Astrocyte of the spinal cord (primary cell): ENCODE measurements at places on chromosomes 1 and 21.

DNA sequence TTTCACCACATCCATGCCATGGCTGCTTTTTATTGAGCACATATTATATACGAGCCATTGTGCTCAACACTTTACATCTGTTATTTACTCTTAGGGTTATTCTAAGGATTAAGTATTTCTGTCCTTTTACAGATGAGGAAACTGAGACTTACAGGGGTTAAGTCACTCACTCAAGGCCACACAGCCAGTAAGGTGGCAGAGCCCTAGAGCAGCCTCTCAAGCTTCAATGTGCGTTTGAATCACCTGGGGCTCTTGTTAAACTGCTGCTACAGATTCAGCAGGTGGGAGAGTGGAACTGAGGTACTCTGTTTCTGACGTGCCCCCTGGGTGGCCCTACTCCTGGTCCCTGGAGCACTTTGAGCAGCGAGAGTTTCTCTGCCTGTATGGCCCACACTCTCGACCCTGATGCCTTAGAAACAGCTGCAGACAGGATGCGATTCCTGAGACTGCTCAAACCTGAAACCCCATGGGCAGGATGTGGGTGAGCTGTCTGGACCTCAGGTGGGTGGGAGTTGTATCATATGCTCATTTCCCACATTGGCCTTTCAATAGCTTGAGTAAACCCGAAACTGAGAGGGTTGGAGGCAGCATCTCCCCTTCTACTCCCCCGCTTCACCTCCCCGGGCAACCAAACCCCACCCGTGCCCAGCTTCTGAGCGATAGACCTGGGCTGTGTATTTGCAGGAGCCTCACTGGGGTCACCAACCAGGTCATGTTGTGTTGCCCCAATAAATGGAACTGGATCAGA, 59.3 kb downstream of the MAN1C1 start:
- no peak for DNase-seq

DNA sequence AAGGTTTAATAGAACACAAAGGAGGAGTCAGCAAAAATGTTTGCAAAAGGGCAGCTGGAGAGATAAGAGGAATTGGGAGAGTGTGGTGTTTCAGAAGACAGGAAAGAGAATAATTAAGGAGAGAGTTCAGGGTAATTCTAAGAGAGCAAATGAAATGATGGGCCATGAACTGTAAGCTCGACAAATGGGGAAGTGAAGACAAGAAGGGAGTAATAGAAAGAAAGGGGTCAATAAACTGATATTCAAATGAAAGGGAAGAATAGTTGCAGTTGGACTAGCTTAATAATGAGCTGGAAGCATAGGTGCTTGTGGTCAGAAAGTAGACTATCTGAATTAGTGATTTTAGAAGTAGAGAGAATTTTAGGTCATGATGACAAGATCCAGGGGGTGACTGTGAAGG, 15.6 kb upstream of the RNF220 start:
- no peak for DNase-seq

DNA sequence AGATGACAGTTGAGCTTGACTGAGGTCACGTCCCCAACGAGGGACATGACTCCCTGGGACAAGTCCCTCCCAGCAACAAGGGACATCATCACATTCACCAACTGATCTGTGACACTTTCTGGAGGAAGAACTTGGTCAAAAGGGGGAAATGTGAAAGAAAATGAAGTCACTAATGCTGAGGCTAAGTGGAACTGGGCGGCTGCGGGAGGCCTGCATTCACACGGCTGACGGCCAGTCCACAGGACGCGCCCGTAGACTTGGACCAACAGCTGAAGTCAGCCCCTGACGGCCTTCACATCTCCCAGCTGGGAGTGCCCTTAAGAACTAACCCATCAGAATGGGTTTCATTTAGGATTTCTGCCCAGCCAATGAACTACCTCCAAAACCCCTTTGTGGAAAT, 26.6 kb downstream of the POFUT2 start:
- DNase-seq = no peak

DNA sequence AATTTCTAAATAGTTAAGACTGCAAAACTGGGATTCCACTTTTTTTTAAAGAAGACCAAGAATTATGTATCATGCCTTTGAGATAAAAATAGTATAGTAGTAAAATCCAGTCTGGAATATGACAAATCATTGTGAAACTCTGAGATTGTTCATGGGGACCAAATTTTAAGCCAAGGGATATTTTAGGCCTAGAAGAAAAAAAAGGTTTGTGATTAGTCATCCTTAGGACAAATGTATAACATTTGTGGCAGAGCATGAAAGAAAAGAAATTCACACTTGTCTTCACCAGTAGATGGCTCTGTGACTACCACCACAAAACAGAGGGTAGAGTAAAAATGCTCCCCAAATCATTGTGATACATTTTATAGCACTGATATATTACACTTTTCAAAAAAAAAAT, 226.1 kb downstream of the KCTD3 start:
- DNase-seq = peak; percentile 51

DNA sequence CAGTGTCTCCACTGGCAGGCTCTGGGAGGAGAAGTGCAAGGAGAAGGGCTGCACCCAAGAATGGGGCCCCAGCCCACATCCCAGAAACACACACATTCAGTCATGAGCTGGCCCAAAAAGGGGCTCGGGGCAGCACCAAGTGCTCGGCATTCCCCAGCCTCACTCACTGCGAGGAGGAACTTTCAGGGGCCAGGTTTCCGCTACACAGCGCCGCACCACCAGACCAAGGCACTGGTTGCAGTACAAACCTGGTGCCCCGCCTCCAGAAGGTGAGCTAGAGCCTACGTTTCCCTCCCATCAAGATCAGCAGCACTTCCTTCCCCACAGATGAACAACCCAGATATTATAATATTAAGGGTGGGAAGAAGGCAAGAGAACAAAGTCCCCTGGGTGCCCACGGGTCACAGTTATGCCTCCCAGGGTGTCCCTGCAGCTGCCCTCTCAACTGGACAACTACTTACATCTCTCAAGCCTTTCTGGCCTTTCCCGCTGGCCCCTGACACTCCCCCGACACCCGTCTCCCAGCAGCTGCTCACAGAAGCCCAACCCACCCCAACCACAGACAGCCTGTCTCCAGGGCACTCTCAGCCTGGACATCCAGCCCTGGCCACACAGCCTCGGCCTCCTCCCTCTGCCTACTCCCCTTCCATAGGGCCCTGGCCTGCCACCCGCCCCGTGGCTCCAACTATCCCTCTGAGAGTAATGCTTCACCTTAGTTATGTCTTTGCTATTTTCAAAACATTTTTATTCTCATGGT, 3.8 kb downstream of the PBXIP1 start:
- no peak for DNase-seq

DNA sequence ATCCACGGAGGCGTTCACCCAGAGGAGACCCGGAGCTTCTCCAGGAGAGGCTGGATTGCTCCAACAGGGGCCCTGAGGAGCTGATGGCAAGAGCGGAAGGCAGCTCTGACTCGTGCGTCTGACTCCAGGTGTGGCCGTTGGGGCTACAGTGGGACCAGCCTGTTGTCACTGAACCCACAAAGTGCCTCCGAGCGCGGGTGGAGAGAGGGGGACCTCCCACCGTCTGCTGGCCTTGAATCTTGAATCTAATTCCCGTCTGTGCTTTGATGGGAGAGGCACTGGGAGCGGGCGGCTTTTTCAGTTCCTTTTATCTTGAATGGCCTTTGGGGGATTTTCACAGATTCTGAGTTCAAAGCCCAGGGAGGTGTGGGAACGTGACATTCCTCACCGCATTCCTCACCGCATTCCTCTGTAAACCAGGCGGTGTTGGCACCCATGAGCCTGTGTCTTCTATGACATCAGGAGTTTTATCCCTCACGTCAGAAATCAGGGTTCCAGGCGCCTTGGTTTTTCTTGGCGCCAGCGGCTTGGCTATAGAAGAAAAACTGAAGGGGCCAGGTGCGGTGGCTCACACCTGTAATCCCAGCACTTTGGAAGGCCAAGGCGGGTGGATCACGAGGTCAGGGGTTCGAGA, 39.2 kb upstream of the COL18A1 start:
- DNase-seq = peak; percentile 73

DNA sequence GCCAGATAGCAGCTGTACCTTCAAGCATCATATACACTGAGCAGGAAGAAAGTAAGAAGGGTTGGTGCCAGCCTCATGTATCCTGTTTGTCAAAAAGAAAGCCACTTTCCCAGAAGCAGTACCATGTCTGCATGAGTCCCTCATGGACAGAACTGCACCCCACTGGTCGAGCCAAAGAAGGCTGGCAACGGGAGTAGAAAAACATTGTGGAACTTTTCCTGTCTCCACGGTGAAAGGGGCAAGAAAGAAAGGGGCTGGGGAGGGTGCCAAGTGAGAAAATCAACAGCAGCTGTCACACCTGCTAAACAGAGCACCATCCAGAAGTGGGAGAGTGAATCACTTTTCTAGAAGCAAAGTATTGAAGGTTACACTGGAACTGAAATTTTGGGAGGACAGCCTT, 621.7 kb downstream of the LMO4 start:
- DNase-seq = no peak

DNA sequence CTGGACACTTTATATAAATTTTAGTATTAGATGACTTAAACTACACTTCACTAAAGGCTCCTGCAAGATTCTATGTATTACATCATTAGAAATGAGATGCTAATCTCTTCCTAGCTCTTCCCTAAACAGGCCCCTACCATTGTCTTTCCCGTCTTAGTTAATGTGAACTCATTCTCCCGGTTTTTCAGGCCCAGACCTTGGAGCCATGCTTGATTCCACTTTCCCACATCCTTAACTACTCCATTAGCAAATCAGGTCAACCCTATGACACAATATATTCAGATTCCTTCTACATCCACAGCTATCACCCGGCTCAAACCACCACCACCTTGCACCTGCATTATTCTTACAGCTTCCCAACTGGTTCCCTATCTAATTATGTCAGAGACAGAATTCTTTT, 73.3 kb downstream of the NVL start:
- DNase-seq = no peak

DNA sequence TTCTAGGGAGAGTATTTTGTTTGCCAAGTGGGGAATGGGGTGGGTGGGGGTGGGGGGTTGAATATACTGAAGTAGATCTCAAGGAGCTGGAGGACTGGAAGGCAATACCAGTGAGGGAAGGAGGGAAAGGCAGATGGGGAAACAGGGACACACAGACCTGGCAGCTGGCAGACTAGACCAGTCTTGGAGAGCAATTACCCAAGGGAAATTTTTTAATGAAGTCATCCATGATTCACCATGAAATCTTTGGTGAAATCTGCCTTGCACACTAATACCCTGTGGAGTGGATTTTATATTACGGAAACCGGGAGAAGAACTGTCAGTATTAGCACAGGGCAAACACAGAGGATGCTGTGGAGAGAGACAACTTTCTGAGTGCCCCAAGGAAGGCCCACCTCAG, 29.7 kb upstream of the MARK1 start:
- no peak for DNase-seq

- no peak for DNase-seq
These were observed 27.0 kb downstream of the SIM2 start for GRCh38 chr21:36725793-36726386.

DNA sequence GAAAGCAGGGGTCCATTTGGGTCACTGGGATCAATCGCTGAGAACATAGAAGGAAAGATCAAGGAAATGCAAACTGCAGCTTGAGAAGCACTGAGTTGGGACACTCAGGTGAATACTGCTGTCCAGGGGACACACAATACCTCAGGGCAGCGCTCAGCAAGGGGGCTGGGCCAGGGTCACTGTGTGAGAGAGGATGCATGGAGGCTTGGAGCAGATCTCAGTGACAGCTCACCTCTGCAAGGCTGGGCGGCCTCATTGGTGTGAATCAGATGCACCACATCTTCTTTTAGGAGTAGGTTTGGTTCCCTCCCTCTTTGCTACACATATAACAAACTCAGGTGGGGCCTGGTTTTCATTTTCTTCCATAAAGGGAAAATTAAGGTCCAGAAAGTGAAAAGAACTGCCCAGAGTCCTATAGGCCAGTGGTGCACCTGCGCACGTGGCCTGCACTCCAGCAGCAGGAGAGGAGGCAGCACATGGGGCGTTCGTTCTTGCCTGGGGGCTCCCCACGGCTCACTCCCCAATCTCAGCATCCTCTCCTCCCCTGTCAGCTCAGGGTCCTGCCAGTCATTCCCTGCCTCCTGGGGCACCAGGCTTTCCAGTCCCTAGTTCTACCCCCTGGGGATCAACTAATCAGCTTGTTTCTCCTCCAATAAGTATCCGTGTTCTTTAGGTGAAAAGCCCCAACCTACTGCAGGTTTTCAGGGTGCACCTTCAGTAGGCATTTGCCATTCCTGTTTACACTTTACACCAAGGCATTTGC, 1.5 kb downstream of the A3GALT2 start:
- DNase-seq = no peak

- DNase-seq = no peak
These were observed 29.8 kb upstream of the BMP8B start for GRCh38 chr1:39818482-39818881.

- DNase-seq = no peak
These were observed 5.7 kb upstream of the IVL start for GRCh38 chr1:152902636-152903035.

DNA sequence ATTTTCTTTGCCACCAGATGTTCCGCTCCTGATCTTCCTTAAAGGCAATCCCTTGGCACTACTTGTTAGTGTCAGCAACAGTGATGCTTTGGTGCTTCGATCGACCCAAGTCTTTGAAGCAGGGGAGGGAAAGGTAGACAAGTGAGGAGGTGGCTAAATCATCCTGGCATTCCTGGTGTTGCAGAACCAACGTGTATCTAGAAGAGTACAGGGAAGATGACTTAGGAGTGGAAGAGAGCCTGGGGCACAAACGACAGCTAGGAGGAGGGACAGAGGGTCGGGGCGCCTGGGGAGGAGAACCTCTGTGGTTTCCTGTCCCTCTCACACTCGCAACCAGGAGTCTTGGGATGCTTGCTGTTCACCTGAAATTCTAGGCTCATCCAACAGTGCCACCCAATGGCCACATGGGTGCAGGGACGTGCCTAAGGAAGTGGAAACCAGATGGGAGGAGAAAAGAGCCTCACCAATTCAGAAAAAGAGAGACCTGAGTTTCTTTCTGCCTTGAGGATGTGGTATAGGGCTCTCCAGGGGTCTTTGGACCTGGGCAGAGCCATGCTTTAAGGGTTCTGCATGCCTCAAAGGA, 9.5 kb upstream of the KCNA2 start:
- peak; percentile 53 for DNase-seq
